ENCODE measurements at places on chromosomes 2 and 18.

GRCh38 chr18:59623456-59624368 lies 73.5 kb downstream of the CCBE1 start:
- peak; percentile 87 for DNase-seq

GRCh38 chr2:142065156-142065555 lies 65.7 kb downstream of the LRP1B start:
- DNase-seq, result no peak

DNA sequence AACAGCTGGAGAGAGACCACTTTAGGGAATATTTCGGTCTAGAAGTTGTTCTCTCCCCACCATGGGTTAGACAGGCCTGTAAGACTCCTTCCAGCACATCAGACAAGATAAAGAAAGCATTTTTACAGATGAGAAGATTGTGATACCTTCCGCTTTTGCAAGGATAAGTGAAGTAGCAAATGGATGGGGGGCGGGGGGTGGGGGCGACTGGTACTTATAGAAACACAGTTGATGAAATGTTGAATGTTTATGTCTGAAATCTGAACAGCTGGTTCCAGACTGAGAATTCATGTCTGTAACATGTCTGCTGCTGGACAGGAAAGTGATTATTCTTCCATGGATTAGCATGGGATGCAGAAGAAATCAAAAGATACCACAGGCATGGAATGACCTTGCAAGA lies 90.5 kb upstream of the FN1 start:
- no peak for DNase-seq

GRCh38 chr2:66447677-66448076 lies 12.8 kb downstream of the MEIS1 start:
- DNase-seq, result no peak

DNA sequence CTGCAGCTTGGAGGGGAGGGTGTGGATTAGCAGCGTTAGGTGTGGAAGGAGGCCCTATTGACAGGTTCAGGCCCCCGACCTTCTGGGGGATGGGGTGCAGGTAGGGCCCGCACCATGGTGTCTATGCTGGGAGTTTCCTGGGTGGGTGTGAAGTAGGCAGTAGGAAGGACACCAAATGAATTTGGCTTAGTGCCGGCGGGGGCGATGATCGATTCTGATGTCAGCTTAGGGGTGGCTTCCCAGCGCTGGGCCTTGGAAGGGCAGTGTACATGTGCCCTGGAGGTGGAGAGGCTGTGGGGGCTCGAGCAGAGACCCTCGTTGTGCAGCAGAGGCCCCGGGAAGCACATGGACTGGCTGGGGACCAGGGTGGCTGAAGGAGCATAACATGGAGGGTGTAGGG lies 21.6 kb downstream of the DCDC2C start:
- no peak for DNase-seq

DNA sequence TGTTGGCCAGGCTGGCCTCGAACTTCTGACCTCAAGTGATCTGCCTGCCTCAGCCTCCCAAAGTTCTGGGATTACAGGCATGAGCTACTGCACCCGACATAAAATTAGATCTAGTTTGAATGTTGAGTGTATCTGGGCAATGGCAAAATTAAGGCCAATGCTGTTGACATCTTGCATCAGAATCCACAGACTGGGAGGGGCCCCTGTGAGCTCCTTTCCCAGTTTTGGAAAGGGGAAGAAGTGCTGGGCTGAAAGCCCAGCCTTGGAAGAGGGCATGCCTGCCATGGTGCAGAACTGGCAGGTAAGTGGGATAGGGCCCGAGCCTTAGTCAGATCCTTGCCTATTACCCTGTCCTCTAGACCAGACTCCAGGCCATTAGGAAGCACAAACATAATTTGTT lies 4.5 kb upstream of the MYOM1 start:
- no peak for DNase-seq

DNA sequence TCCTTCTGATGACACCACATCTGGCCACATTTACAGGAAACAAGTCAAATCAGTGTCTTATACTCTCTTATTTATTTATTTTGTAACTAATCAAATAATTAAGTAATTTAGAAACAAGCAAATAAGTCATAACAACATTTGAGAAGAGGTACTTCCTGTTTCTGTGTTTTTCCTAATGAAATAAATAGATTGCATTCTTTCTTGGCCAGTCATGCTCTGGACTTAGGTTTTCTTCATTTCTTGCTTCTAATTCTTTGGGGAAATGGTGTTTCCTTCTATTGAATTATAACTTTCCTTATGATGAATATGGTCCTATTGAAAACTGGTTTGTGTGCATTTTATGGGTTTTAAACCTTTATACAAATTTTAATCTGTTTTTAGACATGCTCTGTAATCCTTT lies 546.4 kb downstream of the LRRTM4 start:
- DNase-seq, result no peak

- peak; percentile 83 for DNase-seq
Observed at GRCh38 chr2:238784671-238785527, 63.0 kb upstream of the TWIST2 start.

- peak; percentile 100 for DNase-seq
Observed at GRCh38 chr2:174787487-174788205, 23.4 kb upstream of the CHRNA1 start.

- no peak for DNase-seq
Observed at GRCh38 chr2:5696404-5696944, 4.3 kb downstream of the SOX11 start.

DNA sequence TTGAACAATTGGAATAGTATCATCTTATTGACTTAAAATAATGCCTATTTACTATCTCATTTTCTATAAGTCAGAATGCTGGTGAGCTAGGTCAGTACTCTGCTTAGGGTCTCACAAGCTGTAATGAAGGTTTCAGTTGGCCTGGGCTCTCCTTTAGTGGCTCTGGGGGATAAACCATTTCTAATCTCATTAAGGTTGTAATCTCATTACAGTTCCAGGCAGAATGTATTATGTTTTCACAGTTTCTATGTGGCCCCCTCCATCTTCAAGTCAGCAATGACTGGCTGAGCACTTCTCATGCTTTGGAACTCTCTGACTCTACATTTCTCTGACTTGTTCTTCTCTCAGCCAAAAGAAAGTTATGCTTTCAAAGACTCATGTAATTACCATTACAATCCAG lies 163.1 kb downstream of the CCDC178 start:
- DNase-seq, result no peak

DNA sequence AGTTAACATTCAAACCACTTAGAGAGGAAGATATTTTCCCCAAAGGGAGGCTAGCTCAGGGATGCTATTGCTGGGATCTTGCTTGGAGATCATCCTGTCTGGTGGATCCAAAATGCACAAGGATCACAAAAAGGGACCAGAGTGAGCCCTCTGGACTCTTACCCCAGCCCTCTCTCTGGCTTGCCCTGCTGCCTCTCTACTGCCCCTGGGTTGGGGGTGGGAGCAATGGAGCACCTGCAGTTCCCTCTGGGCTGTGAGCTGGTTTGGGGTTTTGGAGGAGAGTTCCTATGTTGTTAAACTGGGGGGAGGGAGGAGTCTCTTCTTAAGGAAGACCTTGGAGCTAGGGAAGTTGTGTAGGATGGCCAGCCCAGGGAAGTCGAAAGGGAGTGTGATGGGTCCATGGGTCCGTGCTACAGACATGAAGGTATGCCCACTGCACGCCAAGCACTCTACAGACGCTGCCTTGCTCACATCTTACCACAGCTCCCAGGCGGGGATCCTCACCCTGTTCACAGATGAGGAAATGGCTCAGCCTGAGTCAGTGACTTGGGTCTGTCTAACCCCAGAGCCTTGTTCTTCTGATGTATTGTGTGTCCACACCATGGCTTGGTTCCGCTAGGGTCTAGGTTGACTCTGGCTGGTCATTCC lies 3.8 kb downstream of the LBH start:
- DNase-seq, result no peak

- DNase-seq, result no peak
Observed at GRCh38 chr2:30159766-30160165, 13.0 kb downstream of the YPEL5 start.

GRCh38 chr2:9830685-9831410 lies 12.4 kb upstream of the TAF1B start:
- no peak for DNase-seq

DNA sequence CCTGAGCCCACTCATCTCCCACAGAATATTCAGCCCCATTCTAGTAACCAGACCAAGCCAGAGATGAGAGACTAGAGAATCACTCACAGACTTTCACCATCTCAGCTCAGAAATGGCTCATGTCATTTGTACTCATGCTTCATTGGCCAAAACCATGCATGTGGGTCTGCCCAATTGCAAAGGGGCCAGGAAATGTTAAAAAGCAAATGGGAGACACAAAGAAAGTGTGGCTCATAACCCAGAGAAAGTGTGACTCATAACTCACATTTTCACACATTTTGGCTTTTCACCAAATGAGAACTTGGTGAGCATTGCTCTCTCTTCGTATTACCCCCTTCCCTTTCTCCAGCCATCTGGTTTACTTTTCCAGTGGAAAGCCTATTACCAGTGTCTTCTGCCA lies 66.2 kb downstream of the MDH1 start:
- DNase-seq, result peak; percentile 35

DNA sequence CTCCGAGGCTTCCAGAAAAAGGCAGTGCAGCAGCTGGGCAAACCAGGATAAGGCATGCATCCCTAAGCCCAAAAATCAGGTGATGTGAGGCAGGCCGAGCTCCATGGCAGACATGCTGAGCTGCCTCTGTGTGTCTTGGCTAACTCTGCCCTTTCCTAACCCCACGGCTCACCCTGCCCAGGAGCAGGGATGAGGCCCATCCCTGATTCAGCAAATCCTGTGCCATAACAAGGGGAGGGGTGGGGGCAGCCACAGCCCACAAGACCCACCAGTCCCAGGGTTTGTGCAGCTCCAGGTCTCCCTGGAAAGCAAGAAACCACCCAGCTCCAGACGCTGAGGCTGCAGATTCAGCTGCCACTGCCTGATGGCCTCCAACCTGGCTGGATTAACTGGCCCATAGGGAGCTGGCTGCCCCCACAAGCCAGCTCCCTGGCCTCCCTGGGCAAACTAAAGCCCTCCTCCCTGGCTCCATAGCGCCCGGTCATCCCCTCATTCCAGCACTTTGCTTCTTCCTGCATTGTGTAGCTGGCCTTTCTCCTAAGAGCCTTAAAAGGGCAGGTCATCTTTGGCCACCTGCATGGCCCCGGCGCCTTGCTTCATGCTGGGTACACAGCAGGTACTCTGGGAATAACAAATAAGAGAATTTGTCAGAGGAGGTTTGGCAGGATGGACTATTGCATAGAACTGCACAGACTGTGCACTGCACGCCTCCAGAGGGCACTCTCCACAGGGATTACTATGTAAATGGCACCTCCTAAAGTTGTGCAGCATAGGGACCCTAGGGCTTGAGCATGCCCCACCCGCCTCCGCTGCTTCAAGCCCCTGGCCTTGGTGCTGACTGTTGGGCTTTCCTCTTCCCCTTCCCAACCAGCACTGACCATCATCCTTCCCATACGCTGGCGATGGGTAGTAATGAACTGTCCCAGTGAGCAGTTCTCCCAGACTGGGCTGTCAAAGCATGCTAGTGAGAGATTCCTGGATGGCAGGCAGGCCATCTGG lies 10.7 kb downstream of the STEAP3 start:
- peak; percentile 50 for DNase-seq

- no peak for DNase-seq
Observed at GRCh38 chr2:2847209-2847676, 516.2 kb upstream of the MYT1L start.

DNA sequence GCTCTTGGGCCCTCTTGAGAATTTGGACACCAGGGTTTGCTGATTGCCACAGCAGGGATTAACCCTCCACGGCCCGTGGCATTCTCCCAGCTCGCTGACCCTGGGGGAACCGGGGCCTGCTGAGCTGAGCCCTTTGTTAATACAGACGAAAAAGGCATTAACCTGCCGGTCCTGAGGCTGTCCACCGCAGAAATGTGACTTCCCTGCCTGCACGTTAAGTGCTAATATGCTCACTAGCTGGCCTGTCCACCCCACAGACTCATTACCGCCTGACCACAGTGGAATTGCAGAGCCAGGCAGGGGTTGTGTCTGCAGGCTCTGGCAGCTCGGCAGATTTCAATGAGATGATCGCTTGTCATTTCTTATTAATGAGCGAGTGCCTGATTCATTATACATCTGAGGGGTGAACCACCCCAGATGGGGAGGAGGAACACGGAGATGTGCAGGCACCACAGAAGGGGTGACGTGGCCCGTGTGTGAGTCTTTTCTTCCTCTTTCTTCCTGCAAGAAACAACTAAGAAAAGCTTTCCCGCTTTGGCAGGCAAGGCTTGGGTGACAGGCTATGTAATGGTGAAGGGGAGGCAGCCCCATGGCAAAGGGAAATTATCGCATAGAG lies 126.0 kb downstream of the GLI2 start:
- DNase-seq, result peak; percentile 30

DNA sequence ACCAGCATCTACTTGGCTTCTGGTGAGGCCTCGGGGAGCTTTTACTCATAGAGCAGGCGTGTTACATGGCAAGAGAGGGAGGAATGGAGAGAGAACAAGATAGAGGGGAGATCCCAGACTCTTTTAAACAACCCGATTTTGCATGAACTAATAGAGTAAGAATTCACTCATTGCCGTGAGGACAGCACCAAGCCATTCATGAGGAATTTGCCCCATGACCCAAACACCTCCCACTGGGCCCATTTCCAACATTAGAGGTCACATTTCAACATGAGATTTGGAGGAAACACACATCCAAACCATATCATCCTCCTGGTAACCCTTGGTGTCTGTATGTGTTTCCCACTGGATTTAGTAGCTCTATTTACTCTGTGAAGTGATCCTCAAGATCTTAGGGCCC lies 249.9 kb upstream of the SP5 start:
- DNase-seq, result peak; percentile 77

- DNase-seq, result no peak
Observed at GRCh38 chr2:25982968-25983280, 627 bp upstream of the KIF3C start.

DNA sequence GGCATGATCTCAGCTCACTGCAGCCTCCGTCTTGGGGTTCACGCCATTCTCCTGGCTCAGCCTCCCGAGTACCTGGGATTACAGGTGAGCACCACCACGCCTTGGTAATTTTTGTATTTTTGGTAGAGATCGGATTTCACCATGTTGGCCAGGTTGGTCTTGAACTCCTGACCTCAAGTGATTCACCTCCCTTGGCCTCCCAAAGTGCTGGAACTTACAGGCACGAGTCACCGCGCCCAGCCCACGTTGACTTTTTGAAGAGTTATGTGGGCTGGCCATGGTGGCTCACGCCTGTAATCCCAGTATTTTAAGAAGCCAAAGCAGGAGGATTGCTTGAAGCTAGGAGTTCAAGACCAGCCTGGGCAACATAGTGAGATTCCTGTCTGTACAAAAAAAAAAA lies 20.8 kb downstream of the CCL20 start:
- no peak for DNase-seq

- no peak for DNase-seq
Observed at GRCh38 chr2:212752730-212753351, 214.2 kb upstream of the ERBB4 start.

DNA sequence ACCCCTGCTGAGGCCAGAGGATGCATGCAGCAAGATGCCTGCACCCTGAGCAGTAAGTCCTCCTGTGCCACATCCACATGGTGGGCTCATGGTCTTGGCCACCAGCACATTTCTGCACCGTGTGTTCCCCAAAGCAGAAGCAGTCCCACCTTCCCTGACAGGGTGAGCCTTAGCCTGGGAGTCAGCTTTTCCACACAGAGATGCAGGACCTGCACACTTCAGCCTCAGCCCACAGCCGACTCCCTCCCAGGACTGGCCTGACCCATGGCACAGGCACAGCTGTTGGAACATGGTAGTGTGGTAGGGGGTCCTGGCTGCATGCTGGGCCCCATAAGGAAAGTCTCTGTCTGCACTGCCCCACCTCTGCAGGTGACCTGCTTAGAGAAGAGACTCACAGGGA lies 5.0 kb downstream of the SNED1 start:
- no peak for DNase-seq

GRCh38 chr2:104919127-104919526 lies 65.2 kb downstream of the POU3F3 start:
- no peak for DNase-seq

All from choroid plexus epithelial cell (primary cell).